Activated T-cell treated with anti-CD3 and anti-CD28 coated beads, Interleukin-2, amount 50 U/mL, for 48 hours (primary cell): ENCODE measurements at places on chromosomes 2 and 18.

DNA sequence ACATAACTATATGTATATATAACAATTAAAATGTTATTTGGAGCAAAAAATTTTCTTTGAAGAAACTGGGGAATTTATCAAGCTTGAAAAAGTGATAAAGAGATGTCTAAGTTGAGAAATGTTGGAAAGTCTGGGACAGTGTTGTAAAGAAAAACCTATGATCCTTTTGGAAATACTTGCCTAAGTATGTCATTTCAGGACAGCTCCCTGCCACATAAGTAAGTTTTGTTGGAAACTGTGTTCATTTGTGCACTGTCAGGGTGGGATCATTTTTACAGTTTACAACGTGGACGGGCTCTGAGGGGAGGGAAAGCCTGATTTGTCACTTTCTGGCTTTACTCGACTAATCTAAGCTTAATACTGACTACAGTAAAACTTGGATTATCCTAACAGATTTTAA is 10.4 kb upstream of the COL3A1 start:
- no peak for DNase-seq

DNA sequence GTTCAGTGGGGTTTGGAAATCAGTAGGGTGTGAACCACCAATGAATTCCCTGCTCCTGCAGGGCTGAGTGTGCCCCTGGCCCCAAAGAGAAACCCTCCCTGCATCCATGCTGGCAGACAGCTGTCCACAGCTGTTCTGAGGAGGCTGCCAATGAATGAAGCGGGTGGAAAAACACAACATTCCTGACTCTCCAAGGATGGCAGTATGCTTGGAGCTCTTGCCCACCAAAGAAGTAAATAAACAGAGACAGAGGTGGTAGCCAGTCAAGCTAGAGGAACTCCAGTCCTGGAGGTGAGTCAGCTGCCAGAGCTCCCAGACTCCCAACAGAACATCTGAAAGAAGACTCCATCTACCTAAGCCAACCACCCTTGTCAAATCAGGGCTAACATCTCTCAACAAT is 6.2 kb downstream of the ZBTB7C start:
- no peak for DNase-seq

DNA sequence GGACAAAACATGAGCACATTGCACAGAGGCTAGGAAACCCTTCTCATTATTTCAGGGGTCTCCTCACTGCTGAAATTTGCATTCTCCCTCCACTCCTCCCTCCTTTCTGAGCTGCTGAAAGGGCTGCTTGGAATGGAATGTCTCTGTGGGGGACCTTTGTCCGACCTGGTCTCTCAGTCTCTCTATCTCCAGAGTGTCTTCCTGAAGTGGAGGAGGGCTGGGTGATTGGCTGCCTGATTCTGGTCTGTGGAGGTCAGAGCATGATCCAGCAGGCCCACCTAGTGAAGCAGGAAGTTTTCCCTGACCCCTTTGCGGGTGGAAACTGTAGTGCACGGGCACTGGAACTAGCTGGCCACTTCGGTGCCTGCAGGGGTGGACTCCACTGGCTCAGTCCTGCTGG is 560.5 kb upstream of the HS6ST1 start:
- no peak for DNase-seq

DNA sequence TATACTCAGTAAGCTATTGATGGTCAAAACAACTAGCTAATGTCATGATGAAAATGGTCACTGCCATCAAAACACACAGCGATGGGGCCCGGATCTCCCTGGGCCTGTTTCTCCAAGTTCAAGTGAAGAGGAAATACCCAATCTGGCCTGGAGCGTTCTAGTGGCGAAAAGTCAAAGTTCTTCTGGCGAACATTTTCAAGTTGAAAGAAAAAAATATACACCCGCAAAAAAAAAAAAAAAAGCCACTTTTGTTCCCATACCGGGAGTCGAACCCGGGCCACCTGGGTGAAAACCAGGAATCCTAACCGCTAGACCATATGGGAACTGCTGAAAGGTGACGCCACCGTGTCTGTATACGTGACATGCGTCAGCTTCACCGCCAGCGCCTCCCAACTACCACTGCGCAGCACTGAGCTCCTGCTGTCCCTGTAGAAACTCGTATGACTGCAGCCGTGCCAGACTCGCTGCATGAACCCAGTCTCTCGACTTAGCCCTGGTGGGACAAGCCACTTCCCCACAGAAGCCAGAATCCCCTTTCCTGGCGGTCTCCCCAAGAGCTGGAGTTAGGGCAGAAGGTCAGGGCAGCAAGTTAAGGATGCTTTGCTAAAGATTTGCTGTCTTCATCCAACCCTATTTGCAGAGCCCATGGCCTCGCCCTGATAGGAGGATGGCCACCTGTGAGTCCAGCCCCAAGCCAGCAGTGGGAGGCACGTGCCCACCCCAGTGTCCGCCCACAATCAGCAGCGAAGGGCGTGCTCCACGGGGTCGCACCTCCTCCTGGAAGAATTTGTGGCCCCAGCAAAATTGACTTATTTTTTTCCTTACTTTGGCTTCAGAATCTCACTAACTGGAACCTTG is 5.6 kb upstream of the IMP4 start:
- peak; percentile 77 for DNase-seq

- DNase-seq: no peak
Measured at GRCh38 chr2:223586261-223586660, 15.9 kb downstream of the SCG2 start.

DNA sequence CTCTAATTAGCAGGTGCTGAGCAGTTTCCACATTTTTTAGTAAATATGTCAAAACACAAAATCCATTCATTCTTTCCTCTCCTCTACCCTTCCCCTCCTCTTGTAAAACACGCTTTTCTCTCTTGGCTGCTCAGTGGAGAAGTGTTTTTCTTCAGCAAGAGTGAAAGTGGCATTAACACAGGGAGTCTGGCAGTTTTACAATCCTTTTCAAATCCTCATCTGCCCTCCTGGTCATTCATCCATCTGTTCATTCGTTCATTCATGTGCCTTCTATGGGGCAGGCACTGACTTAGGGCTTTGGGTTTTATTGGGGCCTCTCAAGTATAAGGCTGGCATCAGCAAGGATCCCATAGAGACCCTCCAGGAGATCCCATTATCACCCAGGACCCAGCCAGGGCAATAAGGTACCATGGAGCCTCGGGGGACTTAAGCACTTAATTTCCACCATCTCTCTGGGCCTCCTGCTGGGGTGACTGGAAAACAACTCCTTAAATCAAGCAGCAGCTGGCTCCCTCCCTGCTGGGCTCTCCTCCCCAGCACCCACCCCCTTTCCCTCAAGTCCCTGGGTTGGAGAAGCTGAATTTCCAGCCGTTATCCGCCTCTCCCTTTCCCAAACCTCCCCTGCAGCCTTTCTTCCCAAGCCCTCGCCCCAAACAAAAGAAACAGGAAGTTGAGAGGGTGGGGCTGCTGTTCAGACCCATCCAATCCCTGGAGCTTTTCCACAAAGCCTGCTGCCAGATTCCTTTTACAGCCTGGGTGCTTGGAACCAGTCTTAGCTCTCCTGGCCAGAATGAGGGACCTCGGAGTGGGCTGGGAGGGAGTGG is 32.6 kb downstream of the MARCHF4 start:
- DNase-seq: no peak

- DNase-seq: no peak
Measured at GRCh38 chr2:54555318-54555837, 99.3 kb downstream of the SPTBN1 start.

DNA sequence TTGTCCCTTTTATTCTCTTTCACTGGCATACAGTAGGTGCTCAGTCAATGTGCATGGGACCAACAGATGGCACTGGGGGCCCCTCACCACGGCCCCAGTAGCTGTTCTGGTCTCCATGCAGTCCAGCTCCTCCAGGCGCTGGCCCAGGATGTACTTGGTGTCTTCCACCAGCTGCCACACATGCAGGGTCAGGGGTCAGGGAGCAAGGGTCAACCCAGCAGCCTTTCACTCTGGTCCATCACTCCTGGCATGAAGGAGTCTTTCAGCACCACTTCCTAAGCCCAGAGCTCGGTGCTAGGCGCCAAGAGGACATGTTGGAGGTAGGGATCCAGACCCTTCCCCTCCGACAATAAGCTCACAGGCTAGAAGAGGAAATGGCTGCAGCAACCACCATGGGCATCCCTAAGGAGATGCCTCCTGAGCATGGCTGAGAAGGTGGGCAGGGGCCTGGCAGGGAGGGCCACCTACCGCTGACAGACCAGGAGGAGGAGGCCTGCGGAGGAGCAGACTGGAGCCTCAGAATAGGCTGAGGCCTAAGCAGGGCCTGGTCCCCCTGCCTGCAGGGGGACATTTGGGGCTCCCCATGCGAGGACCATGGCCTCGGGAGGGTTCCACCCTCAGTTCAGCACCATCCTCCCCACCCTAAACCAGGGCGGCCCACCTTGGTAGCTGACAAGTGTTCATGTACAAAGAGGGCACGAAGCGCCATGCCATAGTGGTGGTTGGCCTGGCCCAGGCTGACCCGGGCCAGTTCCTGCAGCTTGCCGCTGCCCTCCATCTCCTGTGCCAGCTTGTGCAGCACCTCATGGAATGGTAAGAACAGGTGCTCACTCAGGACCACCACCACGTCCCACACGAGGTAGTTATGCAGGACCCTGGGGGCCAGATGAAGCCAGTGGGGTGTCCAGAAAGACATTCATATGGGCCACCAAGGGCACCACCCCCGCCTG is 10.2 kb downstream of the ALPG start:
- DNase-seq: no peak

DNA sequence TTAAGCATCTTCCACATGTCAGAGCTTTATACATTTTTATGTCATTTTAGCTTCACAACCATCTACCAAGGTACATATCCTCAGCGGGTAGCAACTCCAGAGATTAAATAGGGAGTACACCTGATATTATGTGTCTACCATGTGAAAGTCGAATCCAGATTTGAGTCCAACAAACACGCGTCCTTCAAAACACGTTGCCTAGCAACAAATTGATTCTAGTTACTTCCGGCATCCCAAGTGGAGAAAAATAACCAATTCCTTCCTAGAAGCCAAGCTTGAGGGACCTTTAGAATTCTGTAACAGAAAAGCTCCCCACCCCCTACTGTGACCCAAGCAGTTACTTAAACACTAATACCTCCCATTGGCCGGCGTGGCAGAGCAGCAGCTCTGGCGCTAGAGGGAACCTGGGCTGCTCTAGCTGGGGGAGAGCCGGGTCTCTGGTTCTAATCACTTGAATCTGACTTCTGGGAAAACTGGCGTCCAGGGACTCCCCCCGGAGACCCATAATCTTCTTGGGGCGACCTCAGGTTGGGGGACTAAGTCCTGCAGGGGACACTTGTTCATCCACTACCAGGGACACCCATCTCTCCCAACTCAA is at the start of gene ERICH2:
Gene ERICH2 (plus strand): TSS at position 371 of the 598 bp plus-strand sequence. CDS start 304 bp downstream, outside the sequence.
- DNase-seq: no peak

- DNase-seq: no peak
Measured at GRCh38 chr18:3170441-3171161, 49.2 kb downstream of the MYOM1 start.

DNA sequence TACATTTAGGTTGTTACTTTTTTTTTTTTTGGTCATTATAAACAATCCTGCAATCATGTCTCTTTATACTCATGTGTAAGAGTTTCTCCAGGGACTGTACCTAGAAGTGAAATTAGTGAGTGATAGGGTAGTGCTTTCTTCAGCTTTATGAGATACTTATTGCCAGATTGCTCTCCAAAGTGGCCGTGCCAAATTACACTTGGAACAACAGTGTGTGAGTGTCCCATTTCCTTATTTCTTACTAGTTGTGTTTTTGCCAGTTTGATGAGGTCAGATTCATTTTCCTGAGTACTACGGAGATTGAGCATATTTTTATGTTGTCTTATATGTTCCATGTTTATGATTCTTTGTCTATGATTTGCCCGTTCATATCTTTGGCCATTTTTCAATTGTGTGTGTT is 39.2 kb downstream of the GALNT1 start:
- DNase-seq: no peak

DNA sequence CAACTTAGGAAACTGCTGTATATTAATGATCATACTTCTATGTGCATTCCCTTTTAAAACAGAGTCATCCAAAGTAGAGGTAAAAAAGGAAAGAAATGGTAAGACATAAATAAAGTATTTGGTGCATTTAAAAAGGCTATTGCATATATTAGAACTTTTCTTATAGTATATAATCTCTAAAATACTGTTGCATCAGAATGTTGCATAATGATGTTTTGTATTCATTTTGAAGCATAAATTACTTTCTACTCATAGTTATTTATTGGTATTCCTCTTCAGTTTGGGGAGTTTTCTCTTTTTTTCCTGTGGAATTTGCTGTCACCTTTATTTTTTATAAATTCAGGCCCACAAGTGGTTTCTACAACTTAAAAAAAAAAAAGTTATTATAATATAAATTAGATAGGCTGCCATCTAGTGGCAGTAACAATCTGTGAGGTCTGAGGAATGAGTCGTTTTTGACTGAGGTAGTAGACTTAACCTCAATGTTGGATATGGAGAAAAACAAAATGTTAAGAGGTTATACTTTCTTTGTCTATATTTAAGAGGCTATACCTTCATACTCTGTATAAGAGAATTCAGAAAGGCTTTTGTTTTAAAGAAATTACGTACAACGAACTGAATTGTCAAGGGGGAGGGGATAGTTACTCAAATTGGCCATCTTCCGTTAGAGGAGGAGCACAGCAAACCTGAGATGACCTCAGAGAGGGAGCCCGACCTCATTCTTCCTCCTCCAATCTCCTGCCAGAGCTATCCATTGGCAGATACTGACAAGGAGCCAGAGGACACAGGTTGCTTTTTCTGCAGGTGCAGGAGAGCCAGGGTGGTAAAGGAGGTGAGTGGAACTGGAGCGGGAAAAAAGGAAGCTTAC is 23.8 kb downstream of the ANKAR start:
- DNase-seq: no peak

DNA sequence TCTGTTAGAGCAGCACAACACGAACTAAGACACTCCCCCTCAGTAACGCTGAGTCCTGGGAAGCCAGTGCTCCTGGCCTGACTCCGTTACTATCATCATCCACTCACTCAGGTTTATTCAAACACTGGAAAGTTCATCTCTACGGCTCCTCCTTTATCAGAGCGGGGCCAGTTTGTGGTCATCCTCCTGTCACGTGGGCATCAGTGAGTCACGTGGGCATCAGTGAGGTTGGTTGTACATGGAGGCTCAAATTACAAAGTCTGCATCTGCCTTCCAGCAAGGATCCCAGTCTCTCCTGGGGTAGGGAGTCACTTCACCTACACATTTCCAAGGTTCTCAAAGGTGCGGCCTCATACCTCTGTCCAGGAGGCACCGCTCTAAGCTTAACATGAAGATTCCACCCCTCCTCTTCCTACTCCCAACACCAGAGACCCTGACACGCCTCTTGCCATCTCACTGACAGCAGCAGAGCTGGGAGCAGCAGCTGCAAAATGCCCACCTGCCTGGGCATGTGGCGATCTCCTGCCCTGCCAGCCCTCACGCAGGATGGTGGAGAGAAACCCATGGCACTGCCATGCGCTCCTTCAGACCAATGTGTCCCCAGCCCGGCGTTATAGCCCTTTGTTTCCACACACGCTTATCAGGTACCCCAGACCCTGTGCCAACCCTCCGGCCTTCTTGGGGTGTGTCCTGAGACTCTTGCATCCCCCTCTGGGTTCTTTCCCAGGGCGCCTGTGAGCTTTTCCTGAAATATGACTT is 99.2 kb upstream of the PTPRM start:
- no peak for DNase-seq

GRCh38 chr2:20653695-20654534 is 3.0 kb upstream of the HS1BP3 start:
- DNase-seq: no peak
